H9 (cell line): ENCODE measurements at places on chromosomes 12 and 14. TPM values are rescaled to one million over a fixed set of nuclear protein-coding genes. Genes with fewer than 3 reads are reported as not detected.
A peak's percentile ranks its signal among the peaks of the same experiment; 100 is the strongest.

DNA sequence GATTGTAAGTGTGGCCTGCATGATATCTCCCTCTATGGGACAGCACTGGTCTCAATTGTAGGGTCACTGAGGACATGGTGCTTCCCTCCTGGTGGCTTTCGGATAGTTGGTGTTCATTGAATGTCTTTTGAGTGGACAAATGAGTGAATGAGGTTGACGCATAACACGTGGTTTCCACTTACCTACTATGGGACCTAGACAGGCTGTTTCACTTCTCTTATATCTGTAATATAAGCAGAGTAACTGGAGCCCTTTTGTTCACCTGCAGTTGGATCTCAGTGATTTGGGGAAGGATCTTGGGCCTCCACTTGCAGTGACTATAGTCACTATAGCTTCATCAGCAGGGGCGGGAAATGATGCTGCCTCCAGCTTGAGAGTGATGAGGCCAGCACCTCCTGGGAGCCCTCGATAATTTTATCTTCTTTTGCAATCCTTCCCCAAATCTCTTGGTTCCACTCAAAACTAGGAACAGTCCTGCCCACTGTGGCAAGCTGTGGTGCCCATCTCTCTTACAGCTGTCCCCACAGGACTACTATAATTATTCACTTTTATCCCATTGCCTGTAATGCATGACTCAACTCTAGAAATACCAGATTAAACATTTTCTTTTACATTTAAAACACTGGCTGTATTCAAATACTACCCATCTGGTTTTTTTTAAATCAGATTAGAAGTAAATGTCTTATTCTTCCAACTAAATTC, 242.9 kb downstream of the CHST11 start:
- no peak for DNase-seq

The ADCY6 gene
- total RNA-seq: 30.2 and 31.1 TPM in 2 replicates

GRCh38 chr12:291153-291723, 28.6 kb upstream of the SLC6A13 start:
- DNase-seq: no peak

- peak; percentile 34 for DNase-seq
These were observed 8.0 kb downstream of the YY1 start for GRCh38 chr14:100246809-100247428.

The KLHL28 gene
- total RNA-seq: 8.6 and 10.2 TPM in 2 replicates

DNA sequence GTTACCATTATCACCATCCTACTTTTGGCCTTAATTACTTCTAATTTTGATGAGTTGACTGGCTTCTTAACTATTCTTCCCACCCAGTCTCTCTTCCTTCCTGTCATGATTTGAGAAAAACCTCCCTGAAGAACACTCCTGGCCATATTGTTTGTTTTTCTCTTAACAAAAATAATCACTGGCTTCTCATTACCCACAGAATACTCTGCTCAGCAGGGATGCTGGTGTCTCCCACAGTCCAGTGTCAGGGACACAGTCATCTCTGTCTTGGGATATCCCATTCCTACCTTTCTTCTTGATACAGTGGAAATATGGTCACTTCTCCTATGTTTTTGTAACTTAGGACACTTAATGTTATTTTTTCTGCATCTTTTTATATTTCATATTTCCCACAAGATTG, 103.7 kb downstream of the SRGAP1 start:
- no peak for DNase-seq
